ENCODE measurements at places on chromosomes 16 and 17.

DNA sequence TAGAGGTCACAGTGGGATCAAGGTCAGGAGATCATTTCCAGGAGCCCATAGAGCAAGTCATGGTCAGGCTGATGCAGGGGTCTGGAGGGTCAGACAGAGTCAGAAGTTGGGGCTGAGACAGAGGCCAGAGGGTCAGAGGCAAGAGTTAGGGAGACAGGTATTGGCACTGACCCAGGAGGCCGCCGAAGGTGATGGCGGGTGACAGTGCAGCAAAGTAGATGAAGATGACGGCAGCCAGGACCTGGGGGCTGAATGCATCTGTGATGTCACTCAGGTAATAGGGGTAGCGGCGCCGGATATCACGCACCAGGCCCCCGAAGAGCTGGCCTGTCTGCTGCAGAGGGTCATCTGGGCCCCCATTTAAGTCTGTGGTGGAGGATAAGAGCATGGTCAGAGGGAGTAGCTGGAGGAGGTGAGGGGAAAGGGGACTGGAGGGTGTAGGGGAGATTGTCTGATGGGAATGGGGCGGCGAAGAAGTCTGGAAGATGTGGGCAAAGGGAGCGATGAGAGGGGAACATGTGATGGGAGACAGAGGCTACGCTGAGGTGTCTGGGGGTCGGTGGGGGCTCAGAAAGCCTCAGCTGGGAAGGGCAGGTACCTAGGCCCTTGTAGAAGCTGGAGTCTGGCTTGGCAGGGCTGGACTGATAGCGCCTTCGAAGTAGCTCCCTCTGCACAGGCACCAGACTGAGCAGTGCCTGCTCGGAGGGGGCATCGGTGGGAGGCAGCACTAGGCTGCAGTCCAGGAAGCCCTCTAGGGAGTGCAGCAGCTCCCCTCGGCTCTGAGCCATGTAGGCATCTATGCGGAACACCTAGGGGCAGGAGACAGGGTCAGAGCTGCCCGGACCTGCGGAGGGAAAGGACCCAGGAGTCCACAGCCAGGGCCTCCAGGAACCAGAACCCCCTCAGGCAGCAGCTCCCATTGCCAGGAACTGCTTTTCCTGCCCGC, 9.8 kb downstream of the SLC4A1 start:
- DNase-seq = no peak

GRCh38 chr16:80287674-80288073, 253.1 kb upstream of the DYNLRB2 start:
- no peak for DNase-seq

DNA sequence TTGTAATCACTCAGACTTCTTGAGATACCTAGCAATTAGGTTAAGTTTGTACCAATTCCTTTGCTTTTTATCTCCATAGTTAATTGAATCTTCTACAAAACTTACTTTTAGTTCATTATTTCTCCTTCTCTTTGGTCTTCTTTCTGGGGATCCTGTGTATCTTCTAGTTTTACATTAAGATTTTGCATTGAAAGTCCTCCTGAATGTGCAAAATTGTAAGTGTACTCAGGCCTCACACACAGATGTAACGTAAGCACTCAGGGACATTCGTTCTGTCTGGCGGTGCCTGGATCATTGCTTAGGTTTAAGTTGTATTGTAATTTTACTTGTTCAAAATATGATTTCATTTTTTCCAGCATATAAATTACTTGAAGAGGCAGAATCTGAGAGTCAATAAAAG, 222.6 kb upstream of the CPHXL start:
- no peak for DNase-seq

DNA sequence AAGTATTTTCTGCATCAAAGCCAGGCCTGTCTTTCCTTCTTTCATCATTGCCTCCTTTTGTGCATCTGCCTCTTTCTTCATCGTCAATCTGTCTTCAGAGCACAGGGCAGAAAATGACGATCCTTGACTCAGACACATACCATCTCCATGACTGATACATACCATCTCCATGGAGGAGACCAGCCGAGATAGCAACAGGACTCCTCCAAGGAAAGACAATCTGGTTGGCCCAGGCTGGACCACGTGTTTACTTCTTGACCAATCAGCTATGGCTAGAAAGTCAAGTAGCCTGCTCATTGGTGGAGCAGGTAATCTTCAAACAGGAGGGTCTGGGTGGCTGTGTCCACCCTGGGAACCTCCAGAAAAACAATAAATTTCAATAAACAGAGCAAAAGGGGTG, 164.6 kb downstream of the CPPED1 start:
- no peak for DNase-seq

- DNase-seq = peak; percentile 65
Measured at GRCh38 chr16:55711959-55712876, 56.4 kb downstream of the SLC6A2 start.

GRCh38 chr17:64984181-64984580, 64.9 kb upstream of the LRRC37A3 start:
- DNase-seq = no peak

GRCh38 chr16:88792668-88793250, 7.7 kb upstream of the PIEZO1 start:
- no peak for DNase-seq

DNA sequence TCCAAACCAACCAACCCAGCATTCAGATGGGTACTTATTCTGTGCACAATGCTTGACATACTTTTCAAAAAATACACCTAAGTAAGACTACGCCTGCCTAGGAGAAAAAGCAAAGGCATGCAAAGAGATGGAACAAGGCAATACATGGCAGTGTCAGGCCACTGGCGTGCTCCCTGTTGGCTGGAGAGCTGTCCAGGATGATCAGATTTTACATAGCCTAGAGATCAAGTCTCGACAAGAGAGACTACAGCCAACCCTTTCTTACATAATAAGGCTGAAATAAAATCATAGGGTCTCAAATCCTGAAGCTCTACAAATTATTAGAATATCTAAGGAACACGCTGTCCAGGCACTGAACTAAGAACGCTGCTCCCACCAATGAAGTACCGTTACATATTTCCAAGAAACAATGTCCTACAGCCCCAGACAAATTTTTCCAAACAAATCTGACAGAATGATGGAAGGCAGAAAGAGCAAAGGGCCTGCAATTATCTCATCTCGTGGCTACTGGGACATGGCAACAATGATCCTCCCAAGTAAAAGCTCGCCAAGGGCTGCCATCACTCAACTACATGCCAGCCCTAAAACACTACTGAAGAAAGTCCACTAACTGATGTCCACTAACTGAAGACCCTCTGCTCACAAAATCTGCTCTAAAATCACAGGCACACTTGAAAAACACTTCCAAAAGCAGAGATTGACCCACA, 5.1 kb downstream of the RPS15A start:
- no peak for DNase-seq

DNA sequence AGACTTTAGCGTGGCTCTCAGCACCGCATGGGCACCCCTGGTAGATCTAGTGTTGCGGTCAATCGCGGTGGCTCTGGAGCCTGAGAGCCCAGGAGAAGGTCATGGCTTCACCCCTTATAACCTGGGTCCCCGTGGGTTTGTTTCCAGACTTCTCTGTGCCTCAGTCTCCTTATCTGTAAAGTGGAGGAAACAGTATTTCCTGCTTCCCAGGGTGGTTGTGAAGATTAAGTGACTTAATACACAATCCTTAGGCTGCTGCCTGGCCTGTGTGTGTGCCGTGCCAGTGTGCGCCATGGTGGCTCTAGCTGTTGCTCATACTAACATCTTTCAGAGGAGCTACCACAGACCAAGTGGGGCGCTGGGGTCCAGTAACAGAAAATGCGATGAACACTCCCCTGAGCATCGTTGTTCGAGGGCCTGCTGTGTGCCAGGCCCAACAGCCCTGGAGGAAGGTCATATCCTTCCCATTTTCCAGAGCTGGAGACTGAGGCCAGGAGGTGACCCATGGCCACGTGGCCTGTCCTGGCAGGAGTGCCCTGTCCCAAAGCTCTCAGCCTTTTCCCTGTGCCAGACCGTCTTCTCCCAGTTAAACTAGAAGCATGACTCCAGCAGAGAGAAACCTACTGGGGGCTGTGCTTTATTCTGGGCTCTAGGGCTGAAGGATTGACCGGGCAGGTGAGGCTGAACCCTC, 70.1 kb downstream of the CMIP start:
- DNase-seq = no peak

- no peak for DNase-seq
Measured at GRCh38 chr17:78063489-78063888, 65.1 kb downstream of the TMC6 start.

DNA sequence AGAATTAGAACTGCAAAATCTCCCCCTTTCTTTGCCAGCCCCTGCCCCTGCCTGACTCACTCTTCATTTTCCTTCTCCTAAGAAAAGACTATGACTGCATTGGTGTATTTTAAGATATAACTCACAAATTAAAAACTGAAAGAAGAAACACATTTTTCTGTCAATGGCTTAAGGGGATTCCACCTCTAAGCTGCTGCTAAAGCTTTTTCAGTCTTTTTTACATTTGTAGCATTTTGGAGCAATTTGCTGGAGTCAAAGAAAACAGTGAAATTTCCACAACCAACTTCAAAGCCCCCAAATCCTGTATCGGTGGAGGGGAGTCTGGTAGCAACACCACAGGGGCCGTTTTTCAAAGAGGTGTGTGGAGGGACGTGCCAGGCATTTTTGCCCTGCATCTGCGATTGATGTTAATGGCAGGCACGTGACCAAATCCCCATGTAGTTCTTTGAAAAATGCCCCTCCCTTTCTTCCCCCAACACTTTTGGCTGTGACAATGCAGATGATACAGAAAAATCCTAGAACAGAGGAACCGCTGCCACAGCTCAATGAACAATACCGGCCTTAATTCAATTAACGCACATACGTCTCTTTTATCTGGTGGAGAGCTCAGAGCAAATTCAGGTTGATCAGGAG, 28.5 kb downstream of the MAF start:
- DNase-seq = no peak

GRCh38 chr17:36993227-36993626, 44.5 kb downstream of the AATF start:
- no peak for DNase-seq

DNA sequence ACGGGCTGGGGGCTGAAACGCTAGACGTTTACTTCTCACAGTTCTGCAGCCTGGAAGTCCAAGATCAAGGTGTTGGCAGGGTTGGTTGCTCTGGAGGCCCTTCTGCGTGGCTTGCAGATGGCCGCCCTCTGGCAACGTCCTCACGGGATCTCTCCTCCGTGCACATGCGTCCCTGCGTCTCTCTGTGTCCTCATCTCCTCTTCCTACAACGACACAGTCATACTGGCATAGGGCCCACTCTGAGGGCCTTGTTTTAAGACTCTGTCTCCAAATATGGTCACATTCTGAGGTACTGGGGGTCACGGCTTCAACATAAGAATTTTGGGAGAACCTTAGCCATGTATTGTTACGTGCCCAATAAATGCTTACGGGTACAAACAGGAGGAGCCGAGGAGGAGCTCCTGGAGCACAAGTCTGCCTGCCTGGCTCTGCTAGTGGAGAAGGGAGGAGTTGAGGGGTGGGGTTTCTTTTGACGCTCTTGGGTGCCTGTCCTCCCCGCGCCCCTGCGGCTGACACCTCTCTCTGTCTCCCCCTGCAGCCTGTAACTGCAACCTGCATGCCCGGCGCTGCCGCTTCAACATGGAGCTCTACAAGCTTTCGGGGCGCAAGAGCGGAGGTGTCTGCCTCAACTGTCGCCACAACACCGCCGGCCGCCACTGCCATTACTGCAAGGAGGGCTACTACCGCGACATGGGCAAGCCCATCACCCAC, 141.1 kb downstream of the NTN1 start:
- no peak for DNase-seq

DNA sequence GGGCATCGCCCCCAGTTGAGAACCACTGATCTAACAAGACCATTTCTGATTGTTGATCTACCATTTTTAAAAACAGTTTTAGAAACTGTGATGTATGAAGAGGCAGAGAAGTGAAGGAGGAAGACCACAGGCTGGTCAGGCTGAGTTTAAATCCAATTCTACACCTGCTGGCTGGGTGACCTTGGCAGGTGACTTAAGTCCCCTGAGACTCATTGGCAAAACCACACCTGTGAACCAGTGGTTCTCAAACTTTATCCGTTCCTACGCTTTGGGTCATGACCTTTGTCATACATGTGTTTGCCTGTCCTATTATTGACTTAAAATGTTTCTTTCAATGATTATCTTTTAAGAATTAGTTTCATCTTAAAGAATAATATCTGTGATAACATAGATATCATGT, 2.3 kb downstream of the GP2 start:
- DNase-seq = no peak

- DNase-seq = peak; percentile 55
Measured at GRCh38 chr17:75587675-75588595, at the start of gene MYO15B. Gene MYO15B, plus strand, starts transcription at chr17:75587800. Its CDS starts 258 bp downstream, at chr17:75588058.

DNA sequence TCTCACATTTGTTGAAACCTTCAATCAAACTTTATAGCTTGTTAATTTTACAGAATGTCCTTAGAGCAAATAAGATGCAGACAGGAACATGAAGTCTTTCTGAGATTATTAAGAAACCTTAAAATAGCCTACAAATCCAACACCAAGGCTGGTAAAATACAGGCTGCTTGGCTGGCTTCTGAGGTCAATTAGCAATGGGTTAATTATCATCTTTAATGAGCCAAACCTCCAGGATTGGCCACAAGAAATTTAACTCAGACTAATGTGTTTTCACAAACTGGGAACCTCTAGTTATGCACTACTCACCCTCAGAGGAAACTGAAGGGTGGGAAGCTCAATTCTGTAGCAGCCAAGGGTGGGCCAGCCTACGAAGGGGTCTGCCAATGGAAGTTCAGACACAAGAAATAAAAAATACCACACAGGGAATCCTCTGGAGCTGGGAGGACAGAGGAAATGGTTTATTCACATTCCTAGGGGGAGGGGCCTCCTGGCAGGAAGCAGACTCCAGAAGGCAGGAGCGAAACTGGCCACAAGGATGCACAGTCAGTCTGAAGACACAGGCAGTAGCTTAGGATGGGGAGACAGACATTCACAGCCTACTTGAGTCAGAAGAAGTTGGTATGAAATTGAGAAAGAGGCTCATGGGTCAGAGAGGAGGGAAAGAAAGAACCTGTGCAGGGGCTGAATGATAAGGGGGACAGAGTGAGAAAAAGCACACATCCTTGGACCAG, 36.1 kb downstream of the HIC1 start:
- no peak for DNase-seq

GRCh38 chr17:77327566-77328464, 187.0 kb downstream of the SEC14L1 start:
- no peak for DNase-seq

- no peak for DNase-seq
Measured at GRCh38 chr17:27453471-27453870, 2.8 kb upstream of the KSR1 start.

DNA sequence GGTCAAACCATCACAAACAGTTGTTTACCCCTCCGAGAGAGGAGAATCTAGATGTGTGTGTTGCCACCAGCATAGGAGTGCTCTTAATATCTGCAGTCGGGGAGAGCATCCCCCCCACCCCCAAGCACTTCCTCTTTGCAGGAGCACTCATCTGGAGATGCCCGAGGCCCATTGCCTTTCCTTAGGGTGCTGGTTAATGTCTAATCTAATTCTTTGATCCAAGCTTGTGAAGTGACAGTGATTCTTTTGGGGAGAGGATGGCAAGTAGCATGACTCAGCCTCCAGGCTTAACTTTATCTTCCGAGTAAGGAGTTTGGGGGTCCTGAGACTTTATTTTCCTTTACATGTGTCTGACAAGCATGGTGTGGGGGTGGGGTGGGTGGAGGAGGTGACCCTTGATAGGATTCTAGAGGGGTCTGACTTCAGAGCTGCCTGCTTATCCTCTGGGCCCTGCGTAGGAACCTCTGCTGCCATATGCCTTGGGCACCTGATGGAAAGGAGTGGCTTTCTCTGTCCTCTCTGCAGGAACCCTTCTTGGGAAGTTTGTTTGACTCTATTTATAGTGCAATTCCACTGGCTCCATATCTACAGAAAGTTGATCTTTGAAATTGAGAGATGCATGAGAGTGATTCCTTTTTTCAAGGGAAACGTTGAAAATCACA, 207.1 kb downstream of the SPECC1 start:
- DNase-seq = no peak
